ENCODE measurements at places on chromosomes 5 and 9.

- DNase-seq: no peak
Measured at GRCh38 chr5:42828671-42829070, 17.0 kb upstream of the SELENOP start.

- DNase-seq: no peak
Measured at GRCh38 chr5:125162714-125163113, 416.3 kb upstream of the ZNF608 start.

- no peak for DNase-seq
Measured at GRCh38 chr9:3138231-3139229, 294.6 kb upstream of the PUM3 start.

DNA sequence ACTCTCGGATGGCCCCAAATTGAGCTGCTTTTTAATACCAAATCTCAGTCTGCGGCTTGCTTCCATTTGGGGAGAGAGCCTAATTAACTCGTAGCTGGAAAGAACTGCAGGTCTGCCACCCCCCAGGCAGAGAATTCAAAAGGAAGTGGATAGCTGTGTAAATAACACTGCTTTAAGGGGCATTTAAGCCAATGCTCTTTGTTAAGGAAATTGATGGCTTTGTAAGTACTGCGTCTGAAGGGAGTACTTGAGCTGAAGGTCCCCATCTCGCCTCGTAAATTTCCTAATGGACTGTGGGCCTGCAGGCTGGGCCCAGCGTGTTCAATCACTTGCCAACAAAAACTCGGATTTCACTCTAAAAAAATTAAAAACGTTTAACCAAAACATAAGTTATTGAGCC is 132.7 kb downstream of the PAPPA start:
- no peak for DNase-seq

DNA sequence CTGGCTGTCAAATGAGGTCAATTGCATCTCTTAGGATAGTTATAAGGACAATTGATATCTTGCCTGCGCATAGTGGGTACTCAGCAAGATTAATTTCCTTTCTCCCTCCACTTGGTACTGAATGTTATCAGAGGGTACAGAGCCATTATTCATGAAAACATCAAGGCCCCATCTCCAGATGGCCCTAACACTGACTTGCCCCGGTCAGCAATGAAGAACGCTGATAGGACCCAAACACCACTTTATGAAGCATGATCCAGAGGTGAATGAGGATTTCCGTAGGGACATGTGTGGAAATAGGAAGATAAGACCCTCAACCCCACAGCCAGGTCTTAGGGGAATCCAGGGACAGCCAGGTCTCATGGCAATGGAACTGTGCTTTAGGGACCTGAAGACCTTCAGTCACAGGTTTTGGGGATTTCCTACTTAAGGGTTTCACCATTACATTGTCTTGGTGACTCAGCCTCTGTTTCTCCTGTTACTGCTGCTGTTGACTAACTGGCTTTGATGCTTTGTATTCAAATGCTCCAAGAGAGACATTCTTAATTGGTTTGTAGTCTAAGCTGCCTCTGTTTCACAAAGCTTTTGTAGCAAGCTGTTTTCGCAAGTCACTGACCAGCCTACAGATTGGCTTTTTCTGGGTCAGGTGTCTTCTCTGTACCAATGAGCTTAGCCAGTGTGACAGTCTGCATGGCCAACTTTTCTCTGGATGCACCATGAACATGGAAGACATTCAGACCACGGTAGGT is 35.3 kb upstream of the IQGAP2 start:
- no peak for DNase-seq

GRCh38 chr9:84062538-84062937 is 81.9 kb downstream of the RMI1 start:
- no peak for DNase-seq

- DNase-seq: no peak
Measured at GRCh38 chr5:42799668-42800114, 12.0 kb downstream of the SELENOP start.

GRCh38 chr5:127428748-127429147 is 88.7 kb upstream of the PRRC1 start:
- DNase-seq: no peak

DNA sequence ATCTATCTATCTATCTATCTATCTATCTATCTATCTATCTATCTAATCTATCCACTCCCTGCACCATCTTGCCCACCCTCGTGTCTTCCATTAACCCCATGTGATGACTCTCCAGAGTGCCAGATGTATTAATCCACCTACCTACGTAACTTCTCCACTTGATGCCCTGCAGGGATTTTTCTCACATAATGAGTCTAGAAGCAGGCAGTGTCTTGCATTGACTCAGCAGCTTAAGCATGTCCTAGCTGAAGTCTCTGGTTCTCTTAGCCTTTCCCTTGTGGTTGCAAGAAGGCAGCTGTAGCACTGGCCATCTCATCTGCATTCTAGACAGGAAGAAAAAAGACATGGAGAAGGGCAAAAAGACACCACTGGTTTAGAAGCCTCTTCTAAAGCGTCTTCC is 96.7 kb upstream of the ALDH1B1 start:
- DNase-seq: no peak

DNA sequence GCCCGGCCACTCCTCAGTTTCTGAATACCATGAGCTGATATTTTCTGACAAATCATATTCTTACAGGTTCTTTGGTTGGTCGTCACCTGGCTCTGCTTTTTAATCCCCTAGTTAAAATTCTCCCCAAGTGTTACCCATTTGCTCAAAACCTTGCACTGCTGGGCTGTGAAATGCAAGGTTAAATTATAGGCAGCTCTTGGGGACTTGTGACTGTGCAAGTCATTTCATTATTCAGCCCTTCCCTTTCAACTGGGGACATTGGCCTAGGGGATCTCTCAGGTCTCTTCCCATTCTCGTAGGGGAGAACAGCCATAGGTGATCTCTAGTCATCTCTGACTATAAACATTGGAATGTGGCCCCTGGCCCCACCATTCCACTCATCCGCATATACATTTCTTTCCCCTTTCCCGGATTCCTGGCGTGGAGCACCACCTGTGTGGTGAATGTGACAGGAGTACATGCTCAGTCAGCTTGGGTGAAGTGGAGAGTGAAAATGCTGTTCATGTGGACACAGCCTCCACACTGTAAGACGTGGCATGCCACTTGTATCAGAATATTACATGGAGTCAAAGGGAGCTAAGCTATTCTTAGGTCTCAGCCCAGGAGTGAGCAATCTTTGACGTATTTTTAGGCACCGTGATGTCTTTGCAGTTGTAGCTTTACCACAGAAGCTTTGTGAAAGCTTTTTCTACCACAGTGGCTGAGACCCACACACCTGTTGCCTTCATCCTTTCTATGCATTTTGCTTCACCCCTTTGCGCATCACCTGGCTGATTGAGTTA is 386.7 kb downstream of the KDM4C start:
- DNase-seq: no peak

DNA sequence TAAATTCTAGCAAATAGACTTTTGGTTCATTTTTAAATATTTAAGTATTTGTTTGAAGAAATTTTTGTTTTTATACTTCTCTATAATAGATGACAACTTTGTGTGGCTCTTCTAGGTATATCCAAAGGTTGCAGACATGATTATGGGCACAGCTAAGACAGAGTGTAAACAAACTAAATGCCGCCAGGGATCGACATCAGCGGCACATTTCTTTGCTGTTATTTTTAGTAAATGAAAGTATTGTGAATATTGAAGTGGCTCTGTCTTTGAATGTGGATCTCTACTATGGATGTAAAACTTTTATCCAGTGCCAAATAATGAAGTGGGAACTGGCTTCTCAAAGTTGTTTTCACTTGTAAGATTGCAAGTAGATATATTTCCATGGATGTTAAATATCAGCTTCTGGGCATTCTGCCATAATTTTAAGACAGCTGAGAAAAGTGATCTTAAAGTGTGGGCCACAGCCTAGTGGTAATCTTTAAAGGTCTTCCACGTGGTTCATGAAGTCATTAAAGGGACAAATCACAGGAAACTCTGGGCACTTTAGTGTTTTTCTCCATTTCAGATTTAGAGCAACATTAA is 589.9 kb downstream of the ZNF608 start:
- DNase-seq: no peak

DNA sequence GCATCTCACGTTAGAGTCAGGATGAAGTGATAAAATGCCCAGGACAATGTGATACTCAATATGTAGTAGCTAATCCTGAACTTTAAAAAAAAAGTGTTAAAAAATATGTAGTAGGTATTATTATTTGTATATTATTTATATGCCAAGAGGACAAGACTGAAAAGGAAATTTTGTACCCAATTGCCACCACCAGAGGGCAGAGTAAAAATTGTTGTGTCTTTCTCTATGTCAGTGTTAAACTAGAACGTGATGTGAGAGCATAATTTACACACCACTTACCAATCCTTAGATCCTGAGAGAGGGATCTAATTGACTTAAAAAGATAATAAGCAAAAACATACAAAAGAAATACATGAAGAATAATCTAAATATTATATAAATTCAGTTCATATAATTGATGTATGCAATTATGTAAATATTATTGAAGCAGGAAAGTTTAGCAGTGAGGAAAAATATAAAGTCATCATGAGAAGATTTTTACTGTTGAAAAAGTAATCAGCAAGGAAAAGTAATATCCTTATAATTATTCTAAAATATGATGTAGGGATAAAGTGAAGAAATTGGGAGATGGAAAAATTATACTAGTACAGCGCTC is 288.9 kb downstream of the RAB3C start:
- peak; percentile 11 for DNase-seq

DNA sequence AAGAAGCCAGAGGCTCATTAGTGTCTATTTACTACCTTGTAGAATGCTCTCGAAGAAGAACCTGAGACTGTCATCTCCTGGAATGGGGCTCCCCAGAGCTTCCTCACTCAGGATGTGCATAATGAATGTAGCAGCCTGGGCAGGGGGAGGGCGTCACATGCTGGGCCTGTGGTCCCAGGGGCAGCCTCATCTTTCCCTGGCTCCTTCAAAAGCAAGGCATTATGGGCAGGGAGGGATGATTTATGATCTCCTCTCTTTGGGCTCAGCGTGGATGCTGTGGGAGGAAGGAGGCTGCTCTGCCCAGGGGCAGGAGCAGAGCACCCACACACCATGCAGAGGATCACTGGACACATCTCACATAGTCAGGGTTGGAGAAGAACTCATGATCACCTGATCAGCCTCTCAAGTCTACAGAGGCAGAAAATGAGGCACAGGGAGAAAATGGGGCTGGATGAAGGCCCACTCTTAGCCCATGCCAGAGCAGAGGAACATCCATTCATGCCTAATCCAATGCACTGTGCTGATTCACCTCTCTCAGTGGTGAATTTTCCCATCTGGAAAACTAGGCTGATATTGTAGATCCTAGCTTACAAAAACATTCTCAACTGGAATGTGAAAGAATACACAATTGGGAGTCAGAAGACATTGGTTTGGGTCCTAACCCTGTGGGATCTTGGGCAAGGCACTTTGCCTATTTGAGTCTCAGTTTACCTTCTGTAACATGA is 173.7 kb downstream of the CARTPT start:
- no peak for DNase-seq

- DNase-seq: no peak
Measured at GRCh38 chr9:109191746-109192145, 24.7 kb upstream of the FRRS1L start.

DNA sequence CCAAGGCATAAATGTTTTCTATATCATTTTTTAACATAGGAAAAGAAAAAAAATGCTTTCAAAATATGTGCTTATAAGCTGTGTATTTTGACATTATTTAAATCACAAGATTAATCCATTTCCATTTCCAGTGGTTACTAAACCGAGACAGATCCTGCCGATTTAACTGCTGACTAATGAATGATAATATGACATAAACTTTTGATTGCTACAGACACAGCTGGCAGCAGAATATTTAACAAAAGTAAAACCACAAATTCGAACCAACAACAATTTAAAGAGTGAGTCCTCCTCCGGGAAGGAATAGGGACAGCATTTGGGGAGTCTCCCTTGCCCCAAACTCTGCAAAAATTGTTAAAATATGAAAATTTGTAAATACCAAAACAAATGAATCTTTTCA is 401.3 kb upstream of the DAB2 start:
- DNase-seq: no peak

- DNase-seq: peak; percentile 18
Measured at GRCh38 chr5:132457371-132458225, 33.0 kb downstream of the IRF1 start.

GRCh38 chr5:44233691-44234090 is 155.5 kb downstream of the FGF10 start:
- DNase-seq: no peak

GRCh38 chr9:36691671-36692070 is 119.0 kb downstream of the MELK start:
- no peak for DNase-seq

GRCh38 chr9:126440940-126441339 is 114.3 kb downstream of the MVB12B start:
- peak; percentile 75 for DNase-seq

GRCh38 chr5:121144764-121145163 is 680.7 kb downstream of the PRR16 start:
- no peak for DNase-seq

DNA sequence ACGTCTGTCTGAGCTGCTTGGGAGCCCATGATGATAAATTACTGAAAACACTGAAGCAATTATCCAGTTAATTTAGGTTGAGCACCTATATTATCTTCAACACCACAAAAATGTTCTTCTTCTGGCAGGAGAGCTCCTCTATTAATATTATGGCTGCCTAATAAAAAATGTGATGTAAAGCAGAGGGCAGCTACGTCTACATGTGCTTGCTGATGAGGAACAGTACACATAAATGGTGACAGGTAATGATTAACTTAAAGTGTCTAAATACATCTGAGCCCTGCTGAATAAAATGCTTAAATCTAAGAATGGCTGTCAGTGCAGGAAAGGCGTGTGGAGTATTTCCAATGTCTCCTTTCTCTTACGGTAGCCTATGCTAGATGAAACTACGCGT is 131.3 kb upstream of the NR3C1 start:
- no peak for DNase-seq

DNA sequence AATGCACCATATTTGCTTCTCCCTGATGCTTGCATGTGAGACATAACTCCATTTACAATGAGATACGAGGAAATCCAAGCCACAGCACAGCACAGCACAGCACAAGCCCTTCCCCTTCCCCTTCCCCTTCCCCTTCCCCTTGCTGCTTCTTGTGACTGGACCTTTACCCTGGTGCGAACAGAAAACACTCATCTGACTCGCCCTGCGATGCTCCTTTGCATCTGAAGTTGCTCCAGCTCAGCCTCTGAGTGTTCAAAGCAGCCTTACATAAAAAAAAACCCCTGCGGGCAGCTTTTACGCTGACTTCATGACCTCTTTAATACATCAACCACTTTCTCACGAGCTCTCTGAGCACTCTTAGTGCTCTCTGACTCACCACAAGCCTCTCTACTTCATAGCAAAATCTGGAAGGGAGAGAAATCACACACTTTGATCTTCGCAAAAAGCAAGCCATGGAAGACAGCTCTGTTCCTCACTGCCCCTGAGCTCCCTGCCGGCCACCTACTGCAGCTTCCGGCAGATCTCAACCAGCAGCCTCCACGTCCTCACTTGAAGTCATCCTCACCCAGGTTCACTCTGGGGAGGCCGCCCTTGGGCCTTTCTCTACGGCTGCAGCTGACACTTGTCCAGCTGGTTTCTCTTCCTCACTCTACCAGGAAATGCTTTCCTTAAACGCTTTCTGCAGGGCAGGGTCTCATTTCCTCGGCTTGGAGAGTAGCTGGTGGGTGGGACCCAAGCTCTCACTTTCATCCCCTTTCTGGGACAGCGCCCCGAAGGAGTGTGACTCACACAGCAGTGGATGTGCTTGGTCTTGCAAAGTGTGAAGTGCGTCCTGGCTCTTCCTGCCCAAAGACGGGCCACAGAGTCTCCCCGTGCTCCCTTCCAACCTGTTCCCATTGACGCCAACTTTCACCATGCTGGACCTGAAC is 5.3 kb downstream of the SLC34A1 start:
- no peak for DNase-seq
